ENCODE measurements at places on chromosomes 2 and 18.

- no peak for DNase-seq
These were observed 57.5 kb upstream of the MFF start for GRCh38 chr2:227267410-227268115.

DNA sequence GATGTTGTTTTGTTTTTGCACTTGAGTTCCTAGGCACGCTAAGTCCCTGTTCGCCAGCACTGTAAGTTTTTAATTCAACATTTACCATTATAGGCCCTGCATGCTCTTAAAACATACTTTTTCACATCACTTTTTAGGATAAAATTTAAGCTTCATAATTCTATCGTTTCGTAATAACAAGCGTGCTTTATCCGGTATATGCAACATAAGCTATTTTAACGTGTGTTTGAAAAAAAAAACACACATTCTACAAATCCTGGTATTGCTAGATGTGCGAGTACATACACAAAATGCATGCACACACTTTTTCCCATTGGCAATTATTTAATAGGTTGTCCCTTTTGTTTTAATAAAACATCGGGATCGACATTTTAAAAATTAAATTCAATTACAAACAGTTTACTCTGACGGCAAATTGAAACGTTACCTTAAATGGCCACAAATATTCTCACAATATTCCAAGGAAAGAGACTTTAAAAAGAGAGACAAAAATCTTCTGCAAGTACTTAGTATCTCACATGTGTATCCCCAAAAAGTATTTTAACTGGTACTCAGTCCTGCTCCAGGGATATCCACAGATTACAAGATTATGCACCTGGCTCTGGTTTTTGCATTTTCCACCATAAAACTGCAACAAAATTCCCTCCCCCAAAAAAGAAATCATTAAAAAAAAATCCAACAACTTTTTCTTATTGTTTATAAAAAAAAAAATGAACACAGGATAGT, 1.0 kb upstream of the TCF4 start:
- DNase-seq: no peak

DNA sequence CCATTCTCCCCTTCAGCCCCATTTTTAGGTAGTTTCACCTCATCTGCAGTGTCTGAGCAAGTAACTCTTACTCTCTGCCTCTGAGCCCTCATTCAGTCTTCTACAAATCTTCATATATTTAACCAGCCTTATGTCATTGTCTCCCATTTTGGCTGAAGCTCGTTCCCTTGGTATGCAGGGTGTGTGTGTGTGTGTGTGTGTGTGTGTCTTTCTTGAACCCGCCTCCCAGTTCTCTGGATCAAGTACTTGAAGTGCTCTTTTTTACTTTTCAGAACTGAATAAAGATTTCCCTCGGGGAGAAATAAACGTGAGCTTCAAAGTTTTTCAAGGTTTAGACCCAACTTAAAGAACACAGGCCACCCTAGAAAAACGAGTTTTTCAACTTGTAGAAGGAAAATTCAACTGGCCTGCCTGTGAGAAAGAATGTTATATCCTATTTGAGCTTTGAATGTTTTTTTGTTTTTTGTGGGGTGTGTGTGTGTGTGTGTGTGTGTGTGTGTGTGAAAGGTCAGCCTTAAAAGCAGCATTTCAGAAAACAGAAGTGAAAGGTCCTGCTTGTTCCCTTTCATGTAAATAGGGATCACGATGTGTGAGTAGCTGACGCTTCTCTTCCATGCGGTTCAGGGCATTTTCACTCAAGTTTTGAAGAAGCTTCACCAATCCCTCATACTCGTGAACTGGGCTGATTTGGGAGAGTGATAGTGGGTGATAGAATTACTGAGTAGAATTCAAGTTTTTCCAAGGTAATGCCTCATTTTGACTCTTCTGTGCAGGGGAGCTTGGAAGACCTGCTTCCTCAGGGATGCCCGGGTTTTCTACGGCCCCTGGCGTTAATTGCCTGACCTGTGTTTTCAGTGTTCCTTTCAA, 50.6 kb upstream of the EML6 start:
- DNase-seq: no peak

DNA sequence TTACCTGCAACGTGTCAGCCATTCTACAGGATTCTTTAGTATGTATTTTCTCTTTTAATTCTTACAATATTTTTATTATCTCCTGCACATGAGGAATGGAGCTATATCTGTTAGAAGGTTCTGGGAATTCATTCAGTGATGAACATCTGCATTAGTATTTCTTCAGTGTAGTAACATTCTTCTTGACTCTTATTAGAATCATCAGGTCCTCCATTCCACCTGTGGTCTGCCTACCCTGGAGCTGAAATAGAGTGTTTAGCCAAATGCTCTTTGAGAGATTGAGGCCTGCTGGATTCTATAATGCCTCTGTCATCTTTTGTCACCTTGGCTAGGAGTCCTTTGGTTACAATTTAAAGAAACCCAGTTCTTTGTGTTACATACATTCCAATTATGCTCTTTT, 54.4 kb downstream of the RHBDD1 start:
- DNase-seq: no peak

- DNase-seq: no peak
These were observed 422.1 kb downstream of the PARD3B start for GRCh38 chr2:204967199-204967960.

DNA sequence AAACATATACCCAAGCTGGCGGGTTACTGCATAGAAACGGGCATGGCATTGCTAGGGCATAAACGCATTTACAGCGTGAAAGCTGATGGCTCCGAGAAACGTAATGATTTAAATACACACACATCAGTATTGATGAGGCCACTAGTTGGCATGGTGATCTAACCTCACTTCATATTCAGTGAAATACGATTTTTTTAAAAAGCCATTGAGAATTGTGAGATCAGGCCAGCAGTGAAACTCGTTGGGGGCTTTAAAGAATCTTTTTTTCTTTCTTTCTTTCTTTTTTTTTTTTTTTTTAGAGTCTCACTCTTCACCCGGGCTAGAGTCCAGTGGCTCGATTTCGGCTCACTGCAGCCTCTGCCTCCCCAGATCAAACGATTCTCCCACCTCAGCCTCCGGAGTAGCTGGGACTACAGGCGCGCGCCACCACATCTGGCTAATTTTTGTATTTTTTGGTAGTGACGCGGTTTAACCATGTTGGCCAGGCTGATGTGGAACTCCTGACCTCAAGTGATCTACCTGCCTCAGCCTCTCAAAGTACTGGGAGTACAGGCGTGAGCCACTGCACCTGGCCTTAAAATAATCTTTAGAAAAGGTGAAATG, 2.4 kb upstream of the SMAD7 start:
- no peak for DNase-seq

GRCh38 chr18:25650201-25650941, 298.4 kb upstream of the ZNF521 start:
- DNase-seq: no peak

DNA sequence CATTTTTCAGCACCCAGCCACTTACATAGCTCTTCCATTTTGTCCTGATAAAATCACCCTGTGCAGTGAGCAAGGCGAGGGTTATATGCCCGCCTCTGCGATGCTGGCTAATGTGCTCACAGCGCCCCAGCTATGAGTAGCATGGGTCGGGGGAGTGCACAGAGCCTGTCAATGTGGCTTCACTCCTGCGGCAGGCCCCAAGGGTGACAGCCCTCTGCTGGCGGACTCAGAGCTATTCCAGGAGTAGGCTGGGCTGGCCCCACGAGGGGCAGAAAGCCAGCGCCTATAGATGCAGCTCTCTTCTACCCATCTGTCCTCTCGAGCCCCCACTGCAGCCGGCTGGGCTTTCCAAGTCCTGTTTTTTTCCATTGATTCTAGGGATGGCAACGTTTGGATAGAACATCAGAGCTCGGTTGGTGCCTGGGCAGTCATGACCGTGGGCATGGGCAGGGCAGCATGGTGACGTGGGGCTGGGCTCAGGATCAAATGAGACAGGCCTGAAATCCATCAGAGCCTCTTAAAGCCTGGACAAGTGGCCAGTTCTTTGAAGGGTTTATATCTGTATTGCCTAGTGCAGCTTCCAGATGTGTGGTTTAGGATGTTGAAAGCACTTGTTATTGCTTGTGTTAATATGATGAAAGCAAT, 134.7 kb downstream of the MCFD2 start:
- DNase-seq: no peak

- DNase-seq: no peak
These were observed 9.8 kb downstream of the HNRNPLL start for GRCh38 chr2:38592951-38593350.

GRCh38 chr2:203808046-203808750, 59.4 kb upstream of the CTLA4 start:
- no peak for DNase-seq

DNA sequence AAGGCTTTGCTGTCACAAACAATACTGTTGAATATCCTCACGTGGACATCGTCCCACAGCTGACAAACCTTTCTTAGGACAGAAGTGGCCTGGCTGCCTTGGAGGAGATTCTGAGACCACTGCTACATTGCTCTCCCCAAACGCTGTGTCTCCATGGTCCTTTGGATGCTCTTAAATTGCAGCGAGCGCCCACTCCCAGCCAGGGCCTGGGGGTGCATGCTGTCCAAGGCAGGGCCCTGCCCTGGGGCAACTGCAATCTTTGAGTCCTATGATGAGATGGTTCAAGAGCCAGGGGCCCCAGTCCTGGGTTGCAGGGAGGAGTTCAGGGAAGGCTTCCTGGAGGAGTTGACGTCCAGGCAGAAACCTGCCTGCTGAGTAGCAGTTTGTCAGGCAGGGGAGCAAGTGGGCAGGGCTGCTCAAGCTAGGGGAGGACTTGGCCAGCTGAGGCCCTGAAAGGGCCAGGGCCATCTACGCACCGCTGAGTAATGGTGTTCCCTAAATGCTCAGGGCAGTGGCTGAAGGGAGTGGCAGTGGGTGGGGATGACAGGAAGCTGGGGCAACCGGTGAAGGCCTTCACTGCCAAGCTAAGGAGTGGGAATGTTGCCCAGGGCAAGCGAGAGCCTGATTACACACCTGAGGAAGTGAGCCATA, 10.8 kb upstream of the SDC1 start:
- no peak for DNase-seq

- DNase-seq: no peak
These were observed 60.4 kb upstream of the GAREM1 start for GRCh38 chr18:32530947-32531651.
